ENCODE measurements at places on chromosomes 6 and 20.

DNA sequence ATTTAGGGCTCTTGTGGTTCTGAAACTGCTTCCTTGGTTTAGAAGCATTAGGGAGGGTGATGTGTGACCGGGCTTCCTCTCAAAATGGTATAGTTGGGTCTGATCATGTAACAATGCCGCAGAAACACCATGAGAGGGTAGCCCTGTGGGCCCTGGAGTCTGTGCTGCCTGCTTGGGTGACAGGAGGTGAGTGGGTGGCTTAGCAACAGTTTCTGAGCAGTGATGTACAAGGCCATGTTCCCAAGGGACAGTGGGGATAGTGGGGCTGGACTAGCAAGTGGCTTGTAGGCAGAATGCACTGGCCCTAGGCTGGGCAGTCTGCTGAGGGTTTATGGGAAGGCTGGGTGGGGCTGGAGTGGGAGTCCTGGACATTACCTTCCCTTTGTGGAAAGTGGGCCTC lies 106.9 kb upstream of the MYL9 start:
- no peak for DNase-seq

GRCh38 chr20:46804126-46804525 lies 90.5 kb upstream of the EYA2 start:
- no peak for DNase-seq

DNA sequence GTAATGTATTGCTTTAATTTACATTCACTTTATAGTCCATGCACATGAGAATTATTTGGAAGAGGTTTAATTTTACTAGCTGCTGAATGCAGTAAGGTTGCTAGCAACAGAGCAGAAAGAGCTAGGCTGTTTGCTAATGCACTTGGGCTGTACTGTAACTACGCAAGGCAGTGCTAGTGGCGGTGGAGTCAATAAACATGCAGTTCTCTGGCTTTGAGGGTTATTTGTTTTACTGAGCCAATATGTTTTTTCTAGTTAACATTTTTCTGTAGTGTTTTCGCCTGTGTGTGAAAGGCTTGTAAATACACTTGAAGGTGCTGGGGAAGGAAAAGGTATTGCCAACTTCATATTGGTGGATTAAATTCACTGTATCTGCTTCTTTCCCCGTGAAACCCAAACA lies 112.8 kb downstream of the BTBD3 start:
- DNase-seq, result no peak

DNA sequence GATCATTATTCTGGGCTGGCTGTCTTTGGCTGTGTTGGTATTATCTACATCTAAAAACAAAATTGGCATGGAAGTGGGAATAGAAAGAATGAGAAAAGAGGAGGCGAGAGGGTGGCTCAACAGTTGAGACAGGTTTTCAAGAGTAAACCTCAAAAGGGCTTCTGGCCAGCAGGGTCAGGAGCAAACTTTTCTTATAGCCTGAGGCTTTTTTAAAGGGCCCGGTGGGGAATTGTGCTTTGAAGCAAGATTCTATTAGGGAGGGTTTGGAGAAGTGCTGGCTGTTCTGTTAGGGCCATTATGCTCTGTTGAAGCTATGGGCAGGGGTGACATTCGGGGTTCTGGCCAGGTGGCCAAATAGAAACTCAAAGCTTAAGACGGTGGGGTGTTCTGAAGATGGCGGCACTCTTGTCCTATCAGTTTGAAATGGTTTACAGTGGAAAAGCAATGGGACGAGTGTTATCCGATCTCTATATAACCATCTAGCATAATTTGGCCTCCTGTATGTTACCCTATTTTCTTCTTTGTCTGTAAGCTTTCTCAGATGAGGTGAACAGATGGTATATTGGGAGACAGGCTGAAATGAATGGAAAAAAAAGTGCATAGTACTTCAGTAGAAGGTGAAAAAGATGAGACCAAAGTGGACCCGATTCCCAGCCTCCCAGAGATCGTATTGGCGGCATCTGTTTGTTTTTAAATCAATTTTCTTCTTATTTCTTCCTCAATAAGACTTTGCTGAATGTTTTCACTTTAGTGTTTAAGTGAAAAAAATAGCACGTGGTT lies 132.1 kb upstream of the CNR1 start:
- no peak for DNase-seq

Data from SW 1271 (cell line).